Sciatic nerve (tissue), 2 donors: ENCODE measurements at places on chromosomes 3 and 15. TPM values are rescaled to one million over a fixed set of nuclear protein-coding genes. Genes with fewer than 3 reads are reported as not detected.

KLHL40 gene
- total RNA-seq, result 0.13 TPM

DNA sequence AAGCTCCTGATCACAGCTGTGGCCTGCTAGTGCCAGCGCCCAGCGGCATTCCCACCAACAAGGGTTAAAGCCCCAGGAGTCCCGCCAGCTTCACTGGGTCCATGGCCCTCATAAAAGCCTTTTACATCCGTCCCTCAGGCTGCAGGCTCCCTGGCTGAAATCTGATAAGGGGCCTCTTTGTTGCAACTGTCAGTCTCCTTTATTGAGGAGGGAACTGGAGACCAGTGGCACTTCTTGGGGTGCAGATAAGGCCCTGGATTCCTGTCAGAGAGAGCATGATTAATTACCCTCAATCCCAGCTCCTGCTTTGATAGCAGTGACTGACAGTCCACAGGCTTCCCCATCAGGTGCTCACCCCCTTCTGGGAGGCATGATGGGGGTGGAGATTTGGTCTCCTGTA, 30.9 kb upstream of the CLK3 start:
- DNase-seq, result no peak

SI gene
- not detected for total RNA-seq

UNC13C gene
- 0.04 TPM for total RNA-seq

GRCh38 chr3:197308591-197308990, 10.2 kb upstream of the DLG1 start:
- no peak for DNase-seq

- no peak for DNase-seq
Observed at GRCh38 chr15:62582580-62582979, 417.5 kb upstream of the C2CD4B start.

CLEC3B gene
- total RNA-seq, result 105 TPM

DNA sequence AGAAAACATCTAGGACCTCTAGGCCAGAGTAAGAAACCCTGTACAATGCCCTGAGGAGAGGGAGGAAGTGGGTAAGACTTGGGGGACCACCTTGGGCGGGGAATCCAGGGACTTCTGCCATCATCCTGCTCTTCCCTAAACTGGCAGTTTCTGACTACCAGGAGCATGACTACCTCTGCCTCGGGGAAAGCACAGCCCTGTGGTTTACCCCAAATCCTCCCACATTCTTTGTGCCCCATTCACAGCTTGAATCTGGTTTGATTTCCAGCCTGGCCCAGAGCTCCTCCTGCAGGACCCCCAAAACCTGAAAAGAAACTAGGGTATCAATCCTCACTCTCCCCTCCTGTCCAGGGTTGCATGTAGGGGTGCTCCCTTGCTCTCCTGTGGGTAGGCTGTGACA, 4.7 kb downstream of the C3orf18 start:
- no peak for DNase-seq

CCR9 gene
- 0.31 TPM for total RNA-seq

DNA sequence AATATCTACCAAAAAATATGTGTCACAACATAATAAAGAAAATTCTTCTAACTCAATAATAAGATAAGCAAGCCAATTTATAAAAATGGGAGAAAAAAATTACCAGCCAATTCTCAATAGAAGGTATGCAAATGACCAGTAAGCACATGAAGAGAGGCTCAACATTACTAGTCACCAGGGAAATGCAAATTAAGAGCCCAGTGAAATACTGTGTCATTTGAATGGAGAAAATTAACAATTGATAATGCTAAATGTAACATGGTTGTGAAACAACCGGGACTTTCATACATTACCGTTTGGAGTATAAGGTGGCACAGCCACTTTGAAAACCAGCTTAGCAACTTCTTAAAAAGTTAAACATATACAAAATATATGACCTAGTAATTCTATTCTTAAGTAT, 460.7 kb downstream of the IGSF11 start:
- DNase-seq, result no peak

DNA sequence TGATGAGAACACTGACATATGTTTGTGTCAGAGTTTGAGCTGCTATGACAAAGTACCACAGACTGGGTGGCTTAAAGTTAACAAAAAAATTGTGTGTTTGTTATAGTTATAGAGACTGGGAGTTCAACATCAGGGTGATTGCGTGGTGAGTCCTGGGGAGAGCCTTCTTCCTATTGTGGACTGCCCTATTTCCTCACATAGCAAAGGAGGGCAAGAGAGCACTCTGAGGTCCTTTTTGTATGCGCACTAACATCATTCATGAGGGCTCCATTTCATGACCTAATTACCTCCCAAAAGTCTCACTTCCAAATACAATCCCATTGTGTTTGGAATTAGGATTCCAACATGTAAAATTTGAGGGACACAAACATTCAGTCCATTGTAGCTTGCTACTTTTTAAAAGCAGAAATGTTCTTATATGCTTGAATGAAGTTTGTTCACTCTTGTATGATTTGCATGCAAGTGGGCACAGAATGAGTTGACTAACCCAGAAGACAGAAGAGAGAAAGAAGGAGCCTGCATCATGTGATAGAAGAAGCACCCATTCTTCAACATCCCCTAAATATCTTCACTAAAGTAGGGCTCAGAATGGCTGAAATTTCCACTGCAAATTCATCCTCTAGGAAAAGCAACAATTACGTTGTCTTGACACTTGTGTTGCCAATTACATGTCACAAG, 18.9 kb upstream of the ALCAM start:
- no peak for DNase-seq

DNA sequence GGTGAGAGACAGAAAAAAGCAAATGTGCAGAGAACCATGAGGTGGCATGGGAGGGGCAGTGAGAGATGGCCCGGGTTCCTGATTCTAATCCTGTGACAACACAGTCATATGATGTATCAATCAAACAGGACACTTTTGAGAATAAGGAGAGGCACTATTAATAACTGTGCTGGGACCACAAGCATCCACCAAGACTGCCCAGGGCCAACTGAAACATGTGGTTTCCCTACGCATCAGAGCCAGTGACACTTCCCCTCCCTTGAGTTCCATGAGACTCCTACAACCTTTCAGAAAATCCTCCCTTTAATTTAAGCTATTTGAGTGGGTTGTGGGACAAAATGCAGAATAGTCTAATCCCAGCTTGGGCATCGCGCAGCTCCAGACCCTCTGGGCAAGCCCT, 17.4 kb downstream of the SH3BP5 start:
- no peak for DNase-seq

HCN4 gene
- total RNA-seq, result not detected

GPR176 gene
- total RNA-seq, result 5.7 TPM

MLH1 gene
- 31.3 TPM for total RNA-seq

GRCh38 chr3:131361464-131362421, 19.8 kb upstream of the NUDT16 start:
- peak; percentile 76 for DNase-seq

DNA sequence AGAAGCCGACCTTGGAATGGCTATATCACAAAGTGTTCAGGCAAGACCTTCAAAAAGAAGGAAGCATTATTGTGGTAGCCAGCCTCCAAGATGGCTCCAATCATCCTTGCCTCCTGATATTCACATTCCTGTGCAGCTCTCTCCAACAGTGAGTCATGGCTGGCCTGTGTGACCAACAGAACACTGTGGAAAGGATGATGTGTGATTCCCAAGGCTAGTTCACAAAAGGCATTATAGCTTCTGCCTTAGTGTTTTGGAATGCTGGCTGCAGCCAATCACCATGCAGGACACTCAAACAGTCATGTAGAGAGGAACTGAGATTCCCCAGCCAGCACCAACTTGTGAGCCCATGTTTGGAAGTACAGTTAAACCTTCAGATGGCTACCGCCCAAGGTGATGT, 102.6 kb downstream of the EFL1 start:
- no peak for DNase-seq

GRCh38 chr15:69161878-69162213, 1.4 kb downstream of the GLCE start:
- DNase-seq, result no peak

DNA sequence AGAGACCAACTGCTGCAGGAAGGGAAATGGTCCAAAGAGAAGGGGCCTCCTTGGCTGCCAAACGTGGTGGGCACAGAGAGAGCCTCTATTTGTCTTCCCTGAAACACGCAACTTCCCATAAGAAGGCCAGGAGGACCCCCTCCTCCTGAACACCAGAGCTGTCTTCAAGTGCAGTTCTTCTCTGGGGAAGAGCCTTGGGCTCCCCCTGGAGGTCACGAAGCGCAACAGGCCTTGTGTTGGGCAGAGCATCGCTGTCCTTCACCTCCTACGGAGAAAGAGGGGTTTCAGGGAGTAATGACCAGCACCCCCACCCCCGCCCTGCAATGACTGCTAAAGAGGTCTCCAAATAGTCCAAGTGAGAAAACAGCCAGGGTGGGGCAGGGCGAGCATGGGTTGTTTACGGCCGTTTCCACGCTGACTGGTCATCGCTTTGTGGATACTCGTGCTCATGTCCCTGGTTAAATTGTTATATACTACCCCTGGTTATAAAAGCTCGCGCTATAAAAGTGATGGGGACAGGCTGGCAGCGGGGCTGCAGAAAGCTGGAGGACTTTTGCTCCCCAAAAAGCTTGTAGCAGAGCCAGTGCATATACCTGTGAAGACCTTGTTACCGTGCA, 397.5 kb upstream of the ATP10A start:
- DNase-seq, result no peak

- DNase-seq, result no peak
Observed at GRCh38 chr3:181431748-181432147, 280.0 kb upstream of the SOX2 start.

DNA sequence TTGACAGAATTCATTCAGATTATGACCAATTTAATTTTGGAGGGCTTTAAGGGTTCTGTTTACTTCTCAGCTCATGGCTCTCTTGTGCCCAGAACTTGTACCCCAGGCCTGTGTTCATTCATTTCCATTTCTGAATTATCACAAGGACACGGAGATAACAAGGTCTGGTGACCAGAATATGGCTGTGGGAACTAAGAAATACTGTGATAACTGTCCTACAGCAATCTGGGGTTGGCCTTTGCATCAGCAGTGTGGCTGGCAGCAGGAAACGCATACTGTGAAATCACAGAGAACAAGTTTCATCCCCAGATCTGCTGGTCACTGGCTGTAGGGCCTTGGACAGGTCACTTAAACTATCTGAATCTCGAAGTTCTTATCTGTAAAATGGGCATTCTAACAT, 41.8 kb upstream of the TPM1 start:
- DNase-seq, result no peak

GRCh38 chr3:115187149-115187757, 40.2 kb upstream of the ZBTB20 start:
- DNase-seq, result no peak

ARGFX gene
- not detected for total RNA-seq

DNA sequence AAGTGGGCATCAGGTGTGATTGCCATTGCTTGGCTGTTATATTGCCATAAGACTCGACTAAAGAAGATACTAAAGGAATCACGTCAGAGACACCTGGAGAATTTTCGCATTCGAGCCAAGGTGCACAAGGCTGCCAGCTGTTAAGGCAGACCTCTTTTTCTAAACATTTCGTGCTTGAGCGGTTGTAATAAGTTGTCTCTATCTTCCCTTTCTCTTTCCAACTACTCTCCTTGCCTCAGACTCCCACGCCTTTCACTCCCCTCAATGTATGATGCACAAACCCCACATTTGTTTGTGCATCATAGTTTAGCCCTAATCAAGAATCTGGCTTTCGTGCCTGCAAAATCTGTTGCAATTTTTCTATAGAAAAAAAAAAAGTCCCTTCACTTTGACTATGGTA, 118.0 kb downstream of the IQCH start:
- no peak for DNase-seq

DNA sequence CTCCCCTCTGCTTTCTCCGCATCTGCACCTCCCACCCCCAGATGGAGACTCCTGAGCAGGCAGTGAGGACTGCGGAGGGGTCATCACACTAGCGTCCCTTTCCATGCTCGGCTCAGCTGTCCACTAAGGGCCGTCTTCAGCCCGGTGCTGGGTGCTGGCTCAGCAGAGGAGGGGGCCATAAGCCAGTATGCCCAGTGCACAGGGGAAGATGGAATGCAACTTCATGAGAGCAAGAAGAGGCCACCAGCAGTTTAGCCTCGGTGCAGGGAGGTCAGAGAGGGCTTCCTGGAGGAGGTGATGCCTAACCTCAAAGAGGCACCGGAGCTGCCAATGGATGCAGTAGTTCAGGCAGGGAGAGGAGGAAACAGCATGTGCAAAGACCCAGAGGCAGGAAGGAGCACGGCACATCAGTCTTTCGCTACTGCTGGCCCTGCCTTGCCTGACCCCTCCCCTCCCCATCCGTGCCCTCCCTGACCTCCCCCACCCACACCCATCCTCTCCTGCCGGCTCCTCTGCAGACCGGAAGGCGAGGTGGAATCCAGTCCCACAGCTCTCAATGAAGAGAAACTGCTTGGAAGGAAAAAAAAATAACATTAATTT, 15.2 kb upstream of the PLXND1 start:
- peak; percentile 62 for DNase-seq

SLC12A1 gene
- not detected for total RNA-seq

DNA sequence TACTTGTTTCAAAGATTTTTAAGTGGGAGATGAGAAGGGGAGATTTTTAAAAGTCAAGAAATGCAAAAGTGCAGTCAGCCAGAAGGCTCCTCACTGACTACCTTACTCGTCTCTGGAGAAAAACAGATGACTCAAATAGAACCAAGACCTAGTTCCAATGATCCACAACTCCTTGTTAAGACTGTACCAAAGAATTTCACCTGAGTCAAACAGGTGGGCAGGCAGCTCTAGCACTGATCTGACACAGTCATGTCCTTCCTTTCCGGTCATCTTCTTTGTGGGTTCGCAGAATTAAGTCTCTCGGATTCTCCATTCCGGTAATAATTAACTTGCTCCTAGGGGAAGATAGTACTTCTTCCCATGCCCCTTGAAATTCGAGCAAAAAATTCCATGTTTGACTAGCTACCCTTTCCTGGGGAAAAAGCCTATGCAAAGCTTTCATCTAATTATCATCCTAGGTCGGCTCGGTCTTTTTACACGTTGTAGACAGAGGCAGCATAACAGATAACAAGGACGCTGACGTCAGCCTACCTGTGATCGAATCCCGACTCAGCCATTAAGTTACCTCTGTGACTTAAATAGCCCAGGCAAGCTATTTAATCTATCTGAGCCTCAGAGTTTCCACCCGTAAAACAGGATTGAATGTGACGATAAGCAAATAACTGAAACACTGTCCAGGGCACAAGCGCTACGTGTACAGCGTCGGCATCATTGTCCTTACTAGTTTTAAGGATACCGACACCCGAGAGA, 758 bp downstream of the SELENOK start:
- no peak for DNase-seq

DNA sequence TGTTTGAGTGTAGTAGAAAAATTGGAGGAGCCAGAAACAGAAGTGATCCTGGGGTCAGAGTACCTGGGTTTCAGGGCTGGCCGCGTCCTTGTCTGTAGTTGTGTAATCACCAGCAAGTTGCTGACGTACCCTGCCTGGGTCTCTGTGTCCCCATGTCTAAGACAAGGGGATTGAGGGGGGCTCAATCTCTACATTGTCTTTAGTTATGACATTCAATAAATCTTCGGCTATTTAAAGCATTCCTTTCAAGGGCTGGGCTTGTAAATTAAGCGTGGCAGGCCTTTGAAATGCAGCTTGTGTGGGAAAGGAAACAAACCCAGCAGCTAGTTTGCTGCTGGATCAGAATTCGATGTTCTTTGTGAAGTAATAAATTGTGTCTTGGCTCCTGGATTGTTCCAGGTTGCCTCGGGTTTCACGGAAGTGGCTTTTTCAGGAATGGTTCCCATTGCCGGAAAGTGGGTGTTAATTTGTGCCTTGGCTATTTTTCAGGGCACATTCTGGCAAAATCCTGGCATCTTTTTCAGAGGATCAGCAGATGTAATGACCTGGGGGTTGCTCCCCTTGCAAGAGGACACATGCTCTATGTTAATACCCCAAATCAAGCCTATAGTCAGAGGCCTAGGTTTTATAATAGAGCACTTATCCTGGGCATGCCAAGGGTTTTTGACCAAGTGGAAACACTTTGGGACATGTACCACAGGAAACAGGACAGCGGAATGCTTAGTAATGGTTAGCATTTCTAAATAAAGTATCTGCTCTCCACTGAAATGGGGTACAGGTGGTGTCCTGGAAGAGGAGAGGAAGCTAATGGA, 294.8 kb upstream of the NR2E3 start:
- no peak for DNase-seq
